Vagina (tissue), 2 donors: ENCODE measurements at places on chromosomes 3 and 15. TPM values are rescaled to one million over a fixed set of nuclear protein-coding genes. Genes with fewer than 3 reads are reported as not detected.

GRCh38 chr15:38721568-38721945, 156.9 kb upstream of the RASGRP1 start:
- DNase-seq = no peak

DNA sequence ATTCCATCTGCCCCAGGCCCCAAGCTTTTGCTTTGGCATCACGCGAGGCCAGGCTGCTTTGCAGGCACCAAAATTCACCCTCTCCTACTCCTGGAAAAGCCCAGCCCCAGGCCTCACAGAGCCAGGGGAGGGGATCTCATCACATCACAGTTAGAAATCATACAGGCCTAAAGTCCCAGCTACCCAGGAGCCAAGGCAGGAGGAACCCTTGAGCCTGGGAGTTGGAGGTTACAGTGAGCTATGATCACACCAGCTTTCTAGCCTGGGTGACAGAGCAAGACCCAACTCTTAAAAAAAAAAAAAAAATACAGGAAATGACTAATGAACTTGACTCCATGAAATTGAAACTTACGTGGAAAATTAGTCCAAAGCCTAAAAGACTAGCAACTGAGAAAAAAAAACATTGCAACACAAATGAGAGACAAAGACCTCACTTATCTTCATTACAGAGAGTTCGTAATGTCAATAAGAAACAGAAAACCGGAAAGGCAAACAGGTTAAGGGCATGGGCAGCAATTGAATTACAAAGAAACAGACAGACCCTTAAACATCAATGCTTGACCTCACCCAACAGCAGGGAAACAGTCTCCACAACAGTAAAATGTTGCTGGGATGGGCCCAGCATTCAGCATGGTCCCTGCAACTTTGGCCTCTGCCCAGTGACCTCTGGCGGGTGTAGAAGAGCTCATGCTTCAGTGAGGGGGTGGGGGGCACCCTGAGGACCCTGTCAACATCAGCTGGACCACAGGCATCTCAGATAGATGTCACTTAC, 151.5 kb downstream of the LRRK1 start:
- DNase-seq = no peak

DNA sequence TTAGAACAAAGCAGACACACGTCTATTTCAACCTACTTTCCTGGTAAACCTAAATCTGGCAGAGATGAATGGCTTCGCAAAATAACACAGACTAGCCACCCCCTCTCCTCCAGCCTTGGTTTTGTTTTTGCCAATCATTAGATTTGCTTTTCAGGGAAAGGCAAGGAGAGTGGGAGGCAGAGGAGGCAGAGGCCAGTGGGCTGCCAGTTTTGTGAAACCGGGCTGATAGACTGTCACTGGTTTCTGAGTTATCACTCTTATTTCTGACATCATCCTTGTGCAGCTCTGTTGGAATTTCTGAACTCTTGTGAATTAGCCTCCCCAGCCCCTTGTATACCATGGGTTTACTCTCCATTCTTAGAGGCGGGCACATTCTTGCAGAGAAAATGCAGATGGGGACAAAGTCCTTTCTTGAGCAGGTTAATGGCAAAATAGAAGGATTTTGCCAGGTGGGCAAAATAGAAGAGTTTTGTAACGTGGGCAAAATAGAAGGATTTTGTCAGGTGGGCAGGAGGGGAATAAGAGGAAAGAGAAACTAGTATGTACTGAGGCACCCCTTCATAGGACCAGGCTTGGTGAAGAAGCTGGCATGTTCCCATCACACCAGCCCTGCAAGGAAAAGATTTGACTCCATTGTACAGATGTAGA, 3.2 kb upstream of the FEM1B start:
- DNase-seq = no peak

GRCh38 chr3:149243540-149243939, 21.9 kb upstream of the CP start:
- no peak for DNase-seq

DNA sequence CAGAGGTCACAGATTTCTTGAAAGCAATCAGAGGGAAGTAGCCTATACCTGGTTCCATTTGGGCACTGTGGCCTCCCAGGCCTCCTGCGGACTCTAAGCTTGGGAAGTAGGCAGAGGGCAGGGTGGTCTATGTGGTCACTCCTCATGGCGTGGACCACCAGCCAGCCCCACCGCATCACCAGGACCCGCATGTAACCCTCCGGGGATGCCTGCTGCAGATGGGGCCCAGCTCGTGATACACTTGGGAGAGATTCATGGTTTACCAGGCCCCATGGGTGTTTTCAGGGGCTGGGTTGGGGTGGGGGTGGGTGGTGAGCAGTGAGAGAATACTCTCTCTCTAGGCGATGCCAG, 123.7 kb downstream of the ASB7 start:
- peak; percentile 55 for DNase-seq

DNA sequence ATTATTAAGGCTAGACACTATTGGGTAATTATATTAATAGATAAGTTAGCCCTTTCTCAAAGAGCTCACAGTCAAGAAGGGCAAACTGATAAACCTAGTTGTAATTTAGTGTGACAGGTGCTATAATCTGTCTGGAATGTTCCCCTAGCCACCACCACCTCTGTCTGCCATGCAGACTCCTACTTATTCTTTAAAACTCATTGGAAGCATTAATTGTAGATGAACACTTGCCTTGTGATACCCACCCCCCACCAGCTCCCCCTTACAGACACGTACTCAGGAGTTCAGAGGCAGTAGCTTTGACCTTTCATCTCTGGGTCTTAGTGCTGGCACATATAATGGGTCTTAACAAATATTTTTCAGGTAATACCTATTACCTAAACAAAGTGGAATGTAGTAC, 195.9 kb downstream of the TP63 start:
- no peak for DNase-seq

- DNase-seq = no peak
These were observed 81.5 kb upstream of the PRICKLE2 start for GRCh38 chr3:64306745-64307144.

DNA sequence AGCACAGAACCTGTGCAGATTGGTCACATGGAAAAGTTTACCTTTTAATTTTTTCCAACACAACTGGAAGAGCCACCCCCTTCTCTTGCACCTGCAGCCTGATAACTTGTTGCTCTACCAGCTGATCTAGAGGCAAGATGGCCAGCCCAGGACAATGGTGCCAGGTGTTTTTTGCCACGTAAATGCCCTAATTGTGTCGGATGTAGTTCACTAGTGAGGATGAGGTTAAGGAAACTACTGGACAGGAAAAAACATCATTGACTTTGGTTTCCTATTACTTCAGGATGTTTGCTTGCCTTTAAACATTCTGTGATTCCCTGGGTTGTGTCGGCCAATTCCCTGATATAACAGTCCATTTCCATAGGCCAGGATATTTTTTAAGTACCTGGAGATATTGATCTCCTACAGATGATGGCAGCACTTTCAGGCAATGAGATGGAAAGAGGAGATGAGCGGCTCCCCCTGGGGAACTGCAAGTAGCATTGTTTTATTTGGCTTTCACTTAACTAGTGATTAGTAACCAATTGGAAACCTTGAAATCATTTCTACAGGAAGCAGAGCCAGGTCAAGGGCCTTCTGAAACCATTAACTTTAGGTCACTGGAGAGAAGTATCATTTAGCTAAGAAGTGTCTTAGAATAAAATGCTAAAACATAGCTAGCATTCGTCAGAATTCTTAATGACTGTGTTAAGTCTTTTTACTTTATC, 72.5 kb downstream of the OSBPL10 start:
- DNase-seq = no peak

- no peak for DNase-seq
These were observed 740 bp upstream of the ZBTB47 start for GRCh38 chr3:42652611-42653302.

DNA sequence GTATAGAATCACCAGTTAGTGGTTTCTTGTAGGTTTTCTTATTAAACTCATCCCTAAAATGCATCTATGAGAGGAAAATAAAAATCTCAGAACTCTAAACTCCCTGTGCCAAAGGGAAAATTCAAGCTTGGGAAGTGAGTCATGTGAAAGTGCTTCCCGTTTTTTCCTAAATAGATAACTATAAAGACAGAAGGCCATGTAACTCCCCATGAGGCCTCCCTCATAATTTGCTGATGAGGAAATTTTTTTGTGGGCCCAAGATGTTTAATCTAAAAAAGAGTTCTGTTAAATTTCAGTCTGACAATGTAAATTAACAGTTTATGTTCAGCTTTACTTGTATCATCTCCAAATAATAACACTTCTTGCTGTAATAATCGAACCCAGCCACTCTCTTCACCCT, 1273.9 kb downstream of the OTOL1 start:
- DNase-seq = no peak

- no peak for DNase-seq
These were observed 127.5 kb upstream of the TOPAZ1 start for GRCh38 chr3:44114142-44114541.

DNA sequence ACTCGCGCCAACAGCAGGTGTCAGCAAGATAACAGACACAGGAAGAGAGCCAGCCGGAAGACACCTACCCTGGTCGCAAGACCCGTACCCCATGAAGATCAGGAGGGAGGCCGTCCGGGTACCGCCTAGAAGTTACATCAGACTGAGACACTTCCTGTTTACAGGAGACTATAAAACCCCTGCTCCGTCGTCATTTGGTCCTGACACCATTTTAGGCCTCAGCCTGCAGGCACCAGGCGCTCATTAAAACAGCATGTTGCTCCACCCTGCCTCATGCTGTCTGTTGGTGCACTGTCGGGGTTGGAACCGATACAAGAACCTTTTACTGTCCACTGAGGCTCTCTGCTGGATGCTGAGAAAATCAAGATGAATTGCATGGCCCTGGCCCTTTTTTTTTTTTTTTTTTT, 15.6 kb upstream of the PRTG start:
- DNase-seq = no peak

GRCh38 chr3:82085851-82086475, 324.5 kb upstream of the GBE1 start:
- no peak for DNase-seq

GRCh38 chr3:30578479-30578878, 27.9 kb upstream of the TGFBR2 start:
- peak; percentile 94 for DNase-seq

DNA sequence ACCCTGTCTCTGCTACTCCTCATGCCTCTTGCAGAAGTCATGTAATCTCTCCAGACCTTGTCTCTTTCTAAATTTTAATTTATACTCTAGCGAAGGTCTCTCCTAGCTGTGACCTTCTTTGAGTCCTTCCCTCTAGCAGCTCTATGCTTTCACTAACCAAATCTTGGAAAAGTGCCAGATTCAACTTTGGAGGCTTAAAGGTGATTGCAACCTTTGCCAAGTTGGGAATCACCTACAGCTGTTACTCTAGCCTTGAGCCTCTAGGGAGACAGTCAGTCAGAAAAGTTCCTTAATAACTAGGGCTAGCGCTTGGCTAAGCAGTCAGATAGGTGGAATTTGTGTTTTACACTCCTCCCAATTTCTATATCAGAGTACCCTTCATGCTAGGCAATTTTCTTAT, 46.1 kb upstream of the ABI3BP start:
- no peak for DNase-seq

GRCh38 chr3:25335356-25335755, 92.7 kb upstream of the RARB start:
- DNase-seq = no peak

GRCh38 chr3:132509096-132509495, 88.0 kb upstream of the ACKR4 start:
- DNase-seq = no peak

- DNase-seq = no peak
These were observed 64.4 kb downstream of the LRRC28 start for GRCh38 chr15:99315636-99316035.

DNA sequence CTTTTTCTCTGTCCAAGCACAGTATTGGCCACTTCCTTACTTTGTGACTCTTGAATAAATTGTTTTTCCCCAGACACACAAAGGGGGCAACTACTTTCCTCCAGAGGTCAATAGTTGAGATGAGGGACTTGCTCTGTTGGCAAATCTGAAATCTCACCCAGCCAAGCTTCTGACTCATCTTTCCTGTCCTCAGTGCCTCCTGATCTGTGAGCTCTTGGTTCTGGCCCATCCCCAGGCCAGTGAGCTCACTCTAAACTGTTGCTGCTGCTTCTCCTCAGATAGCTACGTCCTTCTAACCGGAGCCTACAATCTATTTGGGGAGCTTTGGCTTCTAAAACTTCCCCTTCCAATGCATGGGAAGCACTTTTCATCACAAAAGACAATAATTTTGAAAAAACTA, 50.0 kb upstream of the NMD3 start:
- no peak for DNase-seq

- no peak for DNase-seq
These were observed 87.7 kb downstream of the VGLL4 start for GRCh38 chr3:11555881-11556633.

GRCh38 chr3:44981751-44982150, 5.7 kb downstream of the EXOSC7 start:
- no peak for DNase-seq

DNA sequence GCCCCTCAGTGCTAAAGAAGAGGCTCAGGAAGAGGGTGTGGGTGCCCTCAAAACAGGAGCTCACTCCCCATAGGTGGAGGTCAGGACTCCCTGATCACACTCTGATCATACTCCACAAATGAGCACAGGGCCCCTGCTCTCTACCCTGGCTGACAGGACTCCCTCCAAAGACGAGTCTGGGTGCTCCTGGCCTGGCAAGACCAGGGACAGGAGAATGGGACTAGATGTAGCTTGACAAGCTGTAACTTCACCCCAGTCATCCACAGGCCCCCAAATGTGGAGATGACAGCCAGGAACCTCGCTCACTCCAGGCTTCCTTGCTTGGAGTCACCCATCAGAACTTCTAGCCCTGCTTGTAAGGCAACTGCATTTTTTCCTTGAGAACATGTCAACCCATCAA, 11.1 kb downstream of the SCN5A start:
- DNase-seq = no peak

DNA sequence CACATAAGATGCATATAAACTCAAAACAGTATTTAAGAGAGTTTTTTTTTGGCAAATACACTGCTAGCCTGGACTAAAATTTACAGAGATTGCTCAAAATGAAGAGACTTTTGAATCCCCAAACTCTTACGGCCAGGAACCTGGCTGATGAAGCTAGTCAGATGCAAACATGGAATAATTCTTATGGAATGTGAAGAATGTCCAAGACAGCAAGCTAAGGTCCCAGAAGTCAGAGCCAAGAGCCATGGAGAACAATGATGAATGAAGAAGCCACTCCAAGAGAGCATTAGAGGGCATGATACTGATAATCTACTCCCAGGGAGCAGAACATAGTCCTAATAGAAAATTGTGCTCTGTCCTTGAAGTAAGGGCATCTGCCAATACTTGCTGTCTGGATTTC, 705.5 kb downstream of the DIPK2A start:
- DNase-seq = no peak

- no peak for DNase-seq
These were observed 84.8 kb upstream of the POMGNT2 start for GRCh38 chr3:43190670-43191069.

The PAQR5 gene
- 9.1 TPM for total RNA-seq

The ALG1L2 gene
- total RNA-seq = not detected

The NRROS gene
- total RNA-seq = 5.4 TPM

The ESYT3 gene
- 2.0 TPM for total RNA-seq

The IL20RB gene
- 67.3 TPM for total RNA-seq

The TIMP4 gene
- 35.1 TPM for total RNA-seq

The APPL1 gene
- 28.2 TPM for total RNA-seq

The NAA80 gene
- total RNA-seq = 10.1 TPM

The SERPINI2 gene
- total RNA-seq = not detected

The STXBP5L gene
- total RNA-seq = 0.98 TPM

The GOLGA8R gene
- total RNA-seq = 3.2 TPM

The RHCG gene
- total RNA-seq = 1,938 TPM
